ENCODE measurements at places on chromosomes 7 and 10.

DNA sequence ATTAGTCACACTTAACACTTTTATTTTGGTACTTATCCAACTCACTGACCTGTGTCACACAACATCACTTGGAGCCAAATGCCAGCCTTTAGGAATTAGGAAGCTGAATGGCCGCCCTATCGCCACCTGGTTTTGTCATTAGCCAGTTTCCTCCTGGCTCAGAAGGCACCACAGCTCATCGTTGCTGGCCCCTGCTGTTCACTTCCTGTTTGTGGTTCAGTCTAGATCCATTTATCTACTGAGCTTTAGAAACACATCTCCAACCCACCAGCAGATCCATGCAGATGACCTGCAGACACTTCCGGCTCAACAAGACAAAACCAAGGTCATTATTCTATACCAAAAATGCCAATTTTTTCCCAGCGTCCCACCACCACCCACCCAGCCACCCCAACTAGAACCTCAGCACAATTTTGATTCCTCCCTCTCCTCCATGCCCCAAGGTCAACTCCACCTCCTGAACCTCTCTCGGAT, 193.5 kb upstream of the NEBL start:
- no peaks in the 10 kb centered on the region for H3K27me3 ChIP-seq
- no peaks in the 10 kb centered on the region for H3K36me3 ChIP-seq
- no peak overlapping the region for H3K4me3 ChIP-seq
- no peaks in the 10 kb centered on the region for H3K4me1 ChIP-seq
- H3K27ac ChIP-seq: no peak overlapping the region
- DNase-seq: no peak

DNA sequence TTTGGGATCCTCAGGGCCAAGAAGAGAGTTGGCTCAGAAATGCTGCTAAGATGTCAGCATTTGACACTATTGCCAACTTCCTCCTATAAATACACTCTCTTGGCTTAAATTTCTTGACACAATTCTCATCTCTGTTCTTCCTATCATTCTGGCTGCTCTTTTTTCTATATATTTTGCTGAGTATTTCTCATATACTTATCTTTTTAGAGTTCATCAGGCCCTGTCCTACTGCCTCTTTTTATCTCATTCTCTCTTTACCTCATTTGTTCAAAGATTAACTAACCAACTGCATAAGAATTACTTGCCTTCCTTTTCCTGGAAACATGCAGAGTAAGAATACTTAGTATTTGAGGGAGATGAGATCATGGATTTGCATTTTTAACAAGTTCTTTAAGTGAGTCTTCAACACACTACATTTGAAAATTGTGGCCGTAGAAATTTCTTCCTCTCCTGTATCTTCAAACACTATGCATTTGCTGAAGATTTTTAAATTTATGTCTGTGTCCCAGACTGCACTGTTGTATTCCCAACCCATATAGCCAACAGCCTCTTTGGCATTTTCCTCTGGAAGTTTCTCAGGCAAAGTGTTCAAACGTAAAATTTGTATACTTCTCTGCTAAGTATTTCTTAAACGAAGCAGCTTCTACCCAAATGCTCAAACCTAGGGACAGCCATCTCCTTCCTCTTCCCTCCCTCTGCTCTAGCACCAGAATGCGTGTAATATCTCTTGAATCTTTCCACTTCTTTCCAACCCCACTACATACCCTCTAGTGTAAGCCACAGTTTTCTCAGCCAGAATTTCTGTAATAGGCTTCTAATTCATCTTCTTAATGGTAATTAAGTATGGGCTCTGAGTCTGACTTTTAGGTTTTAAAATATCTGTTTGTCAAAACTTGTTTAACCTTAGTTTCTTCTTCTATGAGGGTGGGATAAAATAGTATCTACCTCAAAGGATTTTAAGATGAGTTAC, 35.5 kb downstream of the ARL4A start:
- DNase-seq: no peak
- H3K4me1 ChIP-seq: peaks cover 33% of the 10 kb centered on the region
- H3K36me3 ChIP-seq: no peaks in the 10 kb centered on the region

DNA sequence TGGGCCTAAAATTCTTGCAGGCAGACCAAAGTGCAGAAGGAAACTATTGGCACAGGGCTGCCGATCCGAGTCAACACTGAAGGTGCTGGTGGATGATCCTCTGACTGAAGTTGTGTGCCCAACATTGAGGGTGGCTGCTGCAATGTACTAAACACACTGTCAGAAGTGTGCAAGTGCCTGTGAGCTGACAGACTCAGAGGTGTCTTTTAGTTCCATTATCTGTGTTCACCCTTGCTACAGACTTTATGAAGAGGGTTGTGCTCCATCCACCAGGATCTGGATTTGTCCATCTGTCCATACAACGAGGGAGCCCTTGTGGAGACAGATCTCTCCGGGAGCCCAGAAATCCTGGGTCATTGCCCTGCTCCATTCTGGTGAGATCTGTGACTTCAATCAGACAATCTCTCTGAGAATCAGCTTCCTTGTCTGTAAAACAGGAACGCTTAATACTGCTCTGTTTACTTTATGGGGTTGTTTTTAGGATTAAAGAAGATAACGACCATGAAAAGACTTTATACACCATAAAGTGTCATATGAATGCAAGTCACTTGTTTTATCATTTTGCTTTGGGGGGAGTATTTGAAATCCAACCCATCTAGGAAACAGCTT, 9.5 kb upstream of the TRPV6 start:
- no peaks in the 10 kb centered on the region for H3K27me3 ChIP-seq
- DNase-seq: no peak
- no peak overlapping the region for H3K27ac ChIP-seq
- no peak overlapping the region for H3K4me3 ChIP-seq

GRCh38 chr7:130748531-130749389, 14.8 kb upstream of the KLF14 start:
- H3K36me3 ChIP-seq: no peaks in the 10 kb centered on the region
- peaks cover 66% of the 10 kb centered on the region for H3K27me3 ChIP-seq
- no peak for DNase-seq
- no peak overlapping the region for H3K27ac ChIP-seq
- H3K4me1 ChIP-seq: no peaks in the 10 kb centered on the region
- H3K4me3 ChIP-seq: no peak overlapping the region

DNA sequence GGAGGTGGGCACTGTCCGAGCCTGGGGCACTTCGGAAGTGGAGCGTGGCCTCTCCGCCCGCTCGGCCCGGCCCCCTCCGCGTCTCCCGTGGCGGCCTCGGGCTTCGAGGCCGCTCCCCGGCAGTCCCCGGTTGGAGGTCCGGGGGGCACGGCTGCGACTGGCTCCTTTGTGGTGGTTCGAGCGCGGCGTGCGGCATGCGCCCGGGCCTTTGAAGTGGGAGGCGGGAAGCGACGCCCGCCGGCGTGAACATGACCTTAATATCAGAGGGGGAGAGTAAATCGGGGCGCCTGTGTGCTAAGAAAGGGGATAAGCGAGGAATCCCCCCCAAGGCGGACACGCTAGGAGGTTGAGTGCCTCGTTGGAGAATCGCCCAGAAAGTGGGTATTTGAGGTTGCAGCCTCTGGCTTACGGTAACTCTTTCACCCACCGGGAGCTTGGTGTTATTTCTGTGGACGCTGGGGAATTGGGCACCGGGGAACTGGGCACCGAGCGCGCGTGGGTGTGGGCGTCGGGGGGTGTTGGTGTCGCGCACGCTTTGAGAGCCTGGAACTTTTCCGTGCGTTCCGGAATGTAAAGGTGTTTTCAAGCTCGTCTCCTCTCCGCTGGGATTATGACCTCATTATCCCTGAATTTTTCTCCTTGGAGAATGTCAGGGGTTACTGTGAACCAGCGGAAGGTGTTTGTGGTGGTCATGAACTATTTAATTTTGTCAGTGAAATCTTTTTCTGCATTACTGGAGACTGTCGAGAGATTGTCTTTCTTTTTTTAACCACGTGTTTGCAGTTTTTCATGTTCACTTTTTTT, 660 bp downstream of the SUV39H2 start:
- H3K4me1 ChIP-seq: peaks cover 31% of the 10 kb centered on the region
- H3K36me3 ChIP-seq: no peaks in the 10 kb centered on the region
- DNase-seq: no peak
- peak overlapping the region; percentile 98 for H3K27ac ChIP-seq

GRCh38 chr7:144665689-144666381, 170.0 kb downstream of the TPK1 start:
- no peaks in the 10 kb centered on the region for H3K36me3 ChIP-seq
- DNase-seq: no peak
- H3K4me1 ChIP-seq: no peaks in the 10 kb centered on the region
- no peak overlapping the region for H3K4me3 ChIP-seq

DNA sequence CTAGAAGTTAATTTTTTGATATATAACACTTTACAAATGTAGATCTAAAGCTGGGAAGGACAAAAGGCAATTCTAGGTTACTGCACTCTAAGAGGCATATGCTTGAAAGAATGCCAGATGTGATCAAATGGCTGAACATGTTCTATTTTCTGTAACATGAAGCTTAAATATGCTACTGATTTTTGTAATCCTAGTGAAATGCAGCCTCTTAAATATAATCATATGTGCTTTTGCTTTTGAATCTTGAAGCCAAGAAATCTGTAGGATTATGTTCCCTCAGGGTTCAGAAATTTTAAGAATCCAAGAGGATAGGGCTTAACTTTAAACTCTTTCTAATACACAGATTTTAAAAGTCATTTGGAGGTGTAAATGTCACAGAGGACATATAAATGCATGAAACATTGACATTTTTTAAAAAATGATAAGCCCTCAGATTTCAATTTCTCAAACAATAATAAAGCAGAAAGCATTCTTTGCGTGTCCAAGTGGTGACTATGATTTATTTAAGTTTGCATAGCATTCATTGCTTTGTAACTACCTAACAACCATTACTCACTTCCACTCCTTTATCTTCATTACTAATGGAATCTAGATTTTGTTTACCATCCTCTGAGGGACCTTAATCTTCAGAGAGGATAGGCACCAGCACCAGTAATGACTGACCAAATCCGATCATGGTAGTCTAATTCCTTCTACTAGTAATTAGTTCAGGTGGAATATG, 170.4 kb downstream of the MAGI2 start:
- no peaks in the 10 kb centered on the region for H3K36me3 ChIP-seq
- H3K27ac ChIP-seq: no peak overlapping the region
- no peaks in the 10 kb centered on the region for H3K4me1 ChIP-seq
- H3K4me3 ChIP-seq: no peak overlapping the region
- DNase-seq: no peak
- H3K27me3 ChIP-seq: no peaks in the 10 kb centered on the region

GRCh38 chr7:141039376-141039775, 24.6 kb upstream of the MRPS33 start:
- no peaks in the 10 kb centered on the region for H3K27me3 ChIP-seq
- H3K36me3 ChIP-seq: no peaks in the 10 kb centered on the region
- H3K4me3 ChIP-seq: no peak overlapping the region
- H3K27ac ChIP-seq: no peak overlapping the region

DNA sequence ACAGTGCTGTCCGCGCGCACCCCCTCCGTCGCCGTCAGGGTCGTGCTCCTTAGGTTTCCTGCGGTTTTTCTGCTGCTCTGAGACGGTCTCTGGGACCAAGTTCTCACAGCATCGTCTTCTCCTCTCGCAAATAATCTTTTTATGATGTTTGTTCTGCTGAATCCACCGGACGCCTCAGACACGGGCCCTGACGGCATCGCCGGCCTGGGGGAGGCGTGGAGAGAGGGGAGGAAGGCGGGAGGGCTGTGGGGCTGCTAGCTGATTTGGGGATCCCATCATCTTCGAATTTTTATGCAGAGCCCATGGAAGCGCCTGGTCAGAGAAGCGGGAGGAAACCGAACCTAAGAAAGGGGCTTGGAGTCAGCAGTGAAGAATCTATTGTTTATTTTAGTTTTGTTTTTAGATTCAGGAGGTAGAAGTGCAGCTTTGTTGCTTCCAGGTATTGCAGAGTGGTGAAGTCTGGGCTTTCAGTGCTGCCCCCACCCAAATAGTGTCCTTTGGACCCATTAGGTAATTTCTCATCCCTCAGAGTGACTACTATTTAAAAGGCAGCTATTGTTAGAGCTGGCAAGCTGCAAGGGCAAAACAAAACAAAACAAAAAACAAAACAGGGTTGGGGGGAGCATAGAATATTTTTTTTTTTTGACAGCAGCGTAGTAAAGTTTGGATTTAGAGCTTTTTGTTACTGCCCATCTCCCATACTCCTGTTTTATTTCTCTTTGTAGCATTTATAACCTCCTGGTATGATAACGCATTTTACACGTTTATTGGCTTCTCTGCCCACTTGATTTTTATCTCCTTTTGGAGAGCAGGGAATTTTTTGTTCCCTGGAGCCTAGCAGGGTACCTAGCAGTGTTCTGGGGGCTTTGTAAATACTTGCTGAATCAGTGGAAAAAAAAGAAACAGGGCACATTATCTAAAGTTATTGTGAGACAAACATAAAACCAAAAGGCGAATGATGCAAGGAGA, 92.6 kb downstream of the SPAG6 start:
- DNase-seq: no peak
- H3K4me3 ChIP-seq: peak overlapping the region; percentile 74
- no peaks in the 10 kb centered on the region for H3K36me3 ChIP-seq
- H3K4me1 ChIP-seq: peaks cover 13% of the 10 kb centered on the region
- peak overlapping the region; percentile 95 for H3K27ac ChIP-seq

- no peaks in the 10 kb centered on the region for H3K4me1 ChIP-seq
- no peak overlapping the region for H3K27ac ChIP-seq
- no peaks in the 10 kb centered on the region for H3K36me3 ChIP-seq
- H3K27me3 ChIP-seq: no peaks in the 10 kb centered on the region
- DNase-seq: no peak
Measured at GRCh38 chr7:82194016-82194643, 249.4 kb downstream of the CACNA2D1 start.

DNA sequence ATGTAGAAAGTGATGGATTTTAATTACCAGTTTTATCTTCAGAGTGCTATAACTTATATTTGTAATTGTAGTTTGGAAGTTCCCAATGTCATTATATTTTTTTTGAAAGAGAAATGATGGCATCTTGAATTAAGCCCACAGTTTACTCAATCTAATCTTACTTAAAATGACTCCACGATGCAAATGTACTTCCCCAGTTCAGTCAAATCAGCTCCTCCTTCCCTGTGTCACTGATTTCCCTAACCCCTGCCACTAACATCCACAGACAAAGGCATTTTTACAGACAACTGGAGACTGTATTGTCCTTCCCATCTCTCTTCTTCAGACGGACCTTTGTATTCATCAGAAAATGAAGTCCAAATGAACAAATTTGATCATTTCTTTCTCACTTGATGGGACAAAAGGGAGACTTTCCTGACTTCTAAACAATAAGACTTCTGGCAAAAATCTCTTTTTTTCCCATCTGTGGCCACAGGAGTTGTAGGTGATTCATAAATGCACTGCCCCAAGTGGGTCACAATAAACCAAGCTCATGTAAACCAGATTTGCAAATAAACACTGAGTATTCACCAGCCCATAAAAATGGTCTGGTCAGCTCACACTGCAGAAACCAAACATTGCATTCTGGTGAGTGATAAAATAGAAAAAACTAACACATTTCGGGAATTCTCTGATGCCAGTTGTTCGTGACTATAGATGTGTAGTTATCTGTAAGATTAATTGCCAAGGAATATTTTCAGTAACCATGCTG, 162.9 kb downstream of the FANK1 start:
- no peak overlapping the region for H3K4me3 ChIP-seq
- H3K27ac ChIP-seq: no peak overlapping the region
- peaks cover 20% of the 10 kb centered on the region for H3K4me1 ChIP-seq
- no peaks in the 10 kb centered on the region for H3K27me3 ChIP-seq

GRCh38 chr10:129552119-129552518, 85.1 kb downstream of the MGMT start:
- no peak for DNase-seq
- H3K4me3 ChIP-seq: no peak overlapping the region
- H3K36me3 ChIP-seq: no peaks in the 10 kb centered on the region
- no peaks in the 10 kb centered on the region for H3K27me3 ChIP-seq

GRCh38 chr10:62803724-62804355, 680 bp upstream of the ADO start:
- H3K36me3 ChIP-seq: no peaks in the 10 kb centered on the region
- no peaks in the 10 kb centered on the region for H3K27me3 ChIP-seq
- DNase-seq: no peak
- peak overlapping the region; percentile 89 for H3K4me3 ChIP-seq
- H3K4me1 ChIP-seq: peaks cover 19% of the 10 kb centered on the region

Measured in esophagus squamous epithelium (tissue), 5 donors.